Astrocyte of the hippocampus (primary cell): ENCODE measurements at places on chromosomes 2 and 18.

GRCh38 chr18:57630754-57631595 is 9.3 kb upstream of the NARS1 start:
- DNase-seq, result no peak

DNA sequence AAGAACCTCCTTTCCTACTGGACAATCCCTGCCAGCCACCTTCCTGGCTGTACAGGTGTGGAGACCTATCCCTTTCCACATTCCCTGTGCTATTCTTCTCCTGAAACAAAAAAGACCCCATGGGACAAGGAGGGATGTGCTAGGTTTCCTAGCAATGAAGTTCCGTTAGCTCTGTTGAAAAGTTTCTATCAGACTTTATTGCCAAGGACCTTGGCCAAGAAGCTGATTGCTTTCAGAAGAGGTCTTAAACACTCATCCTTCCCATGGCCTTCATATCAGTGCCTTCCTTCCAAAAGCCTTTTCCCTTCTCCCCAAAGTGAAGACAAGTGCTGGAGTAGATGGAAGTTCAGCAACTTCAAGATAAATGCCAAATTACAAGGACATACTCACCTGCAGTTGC is 194.8 kb downstream of the AGPS start:
- DNase-seq, result no peak

- no peak for DNase-seq
These were observed 228.1 kb upstream of the RAB6C start for GRCh38 chr2:129751409-129751808.

DNA sequence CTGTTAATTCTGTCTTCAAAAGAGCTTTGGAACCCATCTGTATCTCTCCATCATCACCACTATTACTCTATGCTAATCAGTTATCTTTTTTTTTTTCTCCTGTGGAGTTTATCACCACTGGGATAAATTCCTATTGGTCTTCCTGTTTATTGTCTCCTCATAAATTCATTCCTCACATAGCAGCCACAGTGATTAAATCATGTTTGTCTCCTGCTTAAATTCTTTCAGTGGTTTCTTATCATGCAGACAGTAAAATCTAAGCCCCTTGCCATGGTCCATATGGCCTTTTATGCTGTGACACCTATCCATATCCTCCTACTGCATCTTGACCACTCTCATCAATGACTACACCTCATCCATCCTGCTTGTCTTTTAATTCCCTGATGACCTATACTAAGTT is 239.8 kb upstream of the ZEB2 start:
- no peak for DNase-seq

DNA sequence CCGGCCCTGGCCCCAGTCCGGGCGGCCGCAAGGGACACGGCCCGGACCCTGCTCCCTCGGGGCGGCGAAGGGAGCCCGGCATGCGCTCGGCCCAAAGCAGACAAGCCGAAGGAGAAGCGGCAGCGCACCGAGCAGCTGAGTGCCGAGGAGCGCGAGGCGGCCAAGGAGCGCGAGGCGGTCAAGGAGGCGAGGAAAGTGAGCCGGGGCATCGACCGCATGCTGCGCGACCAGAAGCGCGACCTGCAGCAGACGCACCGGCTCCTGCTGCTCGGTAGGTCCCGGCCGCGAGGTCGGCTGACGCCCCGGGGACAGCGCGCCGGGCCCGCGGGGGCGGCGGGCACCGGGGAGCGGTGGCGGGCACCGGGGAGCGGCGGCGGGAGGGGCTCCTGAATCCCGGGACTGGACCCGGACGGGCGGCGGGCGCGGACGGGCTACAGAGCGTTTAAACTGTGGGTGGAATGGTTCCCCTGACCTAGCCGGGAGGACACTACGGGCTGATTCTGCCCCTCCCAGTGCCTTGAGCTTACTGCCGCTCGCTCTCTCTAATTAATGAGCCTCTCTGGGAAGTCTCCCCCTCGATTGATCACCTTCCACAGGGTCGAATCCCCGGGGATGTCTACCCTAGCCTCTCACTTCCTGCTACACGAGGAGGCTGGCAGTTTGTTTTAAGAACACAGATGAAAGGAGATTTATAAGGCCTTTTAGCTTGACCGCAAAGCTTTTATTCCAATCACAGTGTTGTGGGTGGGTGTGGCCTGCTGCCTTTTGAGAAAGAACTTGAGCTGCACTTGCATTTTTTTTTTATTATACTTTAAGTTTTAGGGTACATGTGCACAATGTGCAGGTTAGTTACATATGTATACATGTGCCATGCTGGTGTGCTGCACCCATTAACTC is 853 bp downstream of the GNAL start:
- peak; percentile 68 for DNase-seq

DNA sequence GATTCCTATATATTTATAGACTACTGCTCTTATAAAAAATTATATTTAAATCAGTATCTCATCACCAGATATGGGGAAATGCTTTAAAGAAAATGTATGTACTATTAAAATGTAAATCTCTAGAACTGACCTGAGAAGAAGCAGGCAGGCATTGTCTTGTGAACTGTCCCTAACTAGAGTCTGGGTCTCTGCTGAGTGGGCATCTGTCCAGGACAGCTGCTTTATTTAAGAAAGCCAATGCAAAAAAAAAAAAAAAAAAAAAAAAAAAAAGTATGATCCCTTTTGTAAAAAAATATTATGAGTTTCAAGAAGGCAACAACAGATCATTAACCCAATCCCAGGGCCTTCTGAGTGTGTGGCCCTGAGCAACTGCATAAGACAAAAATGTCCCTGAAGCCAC is 66.0 kb downstream of the PAX3 start:
- DNase-seq, result no peak

- peak; percentile 34 for DNase-seq
These were observed 110.9 kb downstream of the STK39 start for GRCh38 chr2:168136392-168136977.

DNA sequence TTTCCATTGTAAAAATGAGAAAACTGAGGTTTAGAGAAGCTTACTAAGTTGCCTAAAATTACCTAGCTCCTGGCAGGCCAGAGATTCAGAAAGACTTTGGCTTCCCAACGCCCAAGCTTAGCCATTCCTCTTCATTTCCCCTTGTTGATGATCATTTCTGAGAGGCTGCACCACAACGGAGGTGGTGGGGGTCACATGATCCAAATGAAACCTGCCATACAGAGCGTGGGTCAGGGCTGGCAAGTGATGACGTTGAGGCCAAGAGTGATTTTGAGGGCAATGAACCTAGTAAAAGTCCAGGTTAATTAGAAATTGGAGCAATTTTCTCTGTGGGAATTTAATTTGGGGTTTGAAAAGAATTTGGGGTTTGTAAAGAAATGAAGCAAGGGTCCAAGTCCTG is 109.9 kb downstream of the TMEM182 start:
- no peak for DNase-seq

- DNase-seq, result peak; percentile 6
These were observed 769.0 kb upstream of the ZEB2 start for GRCh38 chr2:145288650-145289496.

- DNase-seq, result peak; percentile 58
These were observed 250.0 kb downstream of the TCF4 start for GRCh38 chr18:55337908-55338521.

- no peak for DNase-seq
These were observed 1311.0 kb upstream of the FAM98A start for GRCh38 chr2:34909992-34910705.

DNA sequence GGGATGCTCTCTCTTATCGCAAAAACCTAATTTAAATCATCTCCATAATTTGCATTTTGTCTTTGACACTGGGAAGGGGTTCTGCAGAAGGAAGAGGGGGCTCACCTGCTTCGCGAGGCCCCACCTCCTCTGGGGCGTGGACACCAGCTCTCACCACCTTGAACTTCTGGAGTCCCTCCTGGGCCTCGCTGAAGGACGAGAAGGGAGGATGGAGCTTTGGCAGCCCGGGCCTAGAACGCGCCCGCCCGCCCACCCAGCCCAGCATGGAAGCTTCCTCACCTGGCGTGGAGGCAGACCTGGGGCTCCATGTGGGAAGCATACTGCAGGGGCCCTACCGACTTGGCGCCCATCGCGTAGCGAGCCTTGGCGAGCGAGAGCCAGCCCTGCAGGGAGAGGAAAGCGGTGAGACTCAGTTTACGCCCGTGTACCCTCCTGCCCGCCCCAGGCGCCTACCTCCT is 1.1 kb upstream of the IMP4 start:
- DNase-seq, result no peak

- DNase-seq, result no peak
These were observed 580.5 kb upstream of the NRXN1 start for GRCh38 chr2:51612387-51612786.

- peak; percentile 90 for DNase-seq
These were observed 135.2 kb downstream of the ALPK2 start for GRCh38 chr18:58493516-58494253.

GRCh38 chr2:208999911-209000310 is 423.9 kb upstream of the MAP2 start:
- DNase-seq, result no peak

- no peak for DNase-seq
These were observed 4.5 kb downstream of the SLC14A1 start for GRCh38 chr18:45728336-45729010.

DNA sequence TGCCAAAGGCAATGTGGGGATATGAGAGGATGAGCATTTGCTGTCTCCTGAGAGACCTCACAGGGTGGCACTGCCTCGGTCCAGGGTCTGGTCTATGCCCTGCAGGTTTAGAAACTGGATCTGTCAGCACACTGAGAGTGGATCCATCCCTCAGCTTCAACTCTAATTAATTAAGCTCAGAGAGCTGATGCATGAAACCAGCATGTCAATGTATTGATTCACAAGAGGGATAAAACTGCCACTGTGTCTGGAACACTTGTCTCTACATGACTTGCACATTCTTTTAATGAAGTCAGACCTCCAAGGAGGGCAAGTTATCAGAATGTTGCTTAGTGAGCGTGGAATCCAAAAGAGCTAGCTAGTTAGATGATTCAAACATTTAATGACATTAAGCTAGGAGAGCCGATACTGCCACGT is 22.5 kb upstream of the POLE4 start:
- DNase-seq, result peak; percentile 43

GRCh38 chr18:63788447-63789096 is 13.4 kb downstream of the SERPINB7 start:
- DNase-seq, result peak; percentile 70
